ENCODE measurements at places on chromosomes 6 and 20.

DNA sequence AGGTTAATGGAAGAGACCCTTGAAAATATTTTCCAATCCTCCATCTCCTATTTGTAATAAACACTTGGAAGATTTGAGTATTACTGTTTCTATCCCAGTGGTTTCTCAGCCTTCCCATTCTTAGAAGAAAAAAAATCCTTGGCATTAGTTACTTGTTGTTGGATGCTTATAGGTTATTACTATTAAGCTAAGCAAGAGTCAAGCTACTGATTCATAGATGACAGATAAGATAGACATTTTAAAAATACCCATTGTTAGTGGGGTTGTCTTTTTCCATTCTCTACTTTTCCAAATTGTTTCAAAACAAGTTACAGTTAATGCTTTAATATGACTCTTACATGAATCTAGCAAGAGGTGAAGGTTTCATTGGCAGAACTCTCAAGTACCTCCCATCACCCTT is 158.5 kb downstream of the HIVEP2 start:
- no peak for DNase-seq

- no peak for DNase-seq
Observed at GRCh38 chr20:46220455-46221207, 87.7 kb downstream of the CDH22 start.

DNA sequence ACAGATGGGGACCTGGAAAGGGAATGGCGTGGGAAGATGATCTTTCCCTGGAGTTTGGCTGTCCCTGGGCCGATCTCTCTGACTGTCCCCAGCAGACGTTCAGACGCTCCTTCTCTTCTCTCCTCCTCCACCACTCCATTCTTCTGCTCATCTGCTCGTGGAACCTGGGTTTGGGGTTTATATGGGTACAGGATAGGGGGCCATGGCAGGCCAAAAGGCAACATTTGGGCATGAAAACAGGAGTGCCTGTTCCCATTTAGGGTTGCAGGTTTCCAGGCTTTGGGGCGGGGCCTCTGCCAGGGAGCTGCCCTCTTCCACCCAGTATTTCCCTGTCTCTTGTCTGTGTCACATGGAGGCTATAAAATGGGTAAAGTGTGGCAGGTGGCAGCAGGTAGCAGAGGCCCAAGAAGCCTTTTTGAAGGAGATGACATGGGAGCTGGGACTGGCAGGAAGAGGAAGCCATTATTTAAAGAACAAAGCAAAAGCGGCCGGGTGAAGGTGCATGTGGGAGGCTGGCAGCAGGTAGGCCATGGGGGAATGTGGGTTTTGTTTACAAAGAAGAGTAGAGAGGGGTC is 203.7 kb downstream of the BMP7 start:
- DNase-seq: no peak

- DNase-seq: no peak
Observed at GRCh38 chr6:147684906-147685305, 176.4 kb downstream of the SAMD5 start.

- DNase-seq: no peak
Observed at GRCh38 chr6:136144251-136145023, 105.7 kb downstream of the MTFR2 start.

DNA sequence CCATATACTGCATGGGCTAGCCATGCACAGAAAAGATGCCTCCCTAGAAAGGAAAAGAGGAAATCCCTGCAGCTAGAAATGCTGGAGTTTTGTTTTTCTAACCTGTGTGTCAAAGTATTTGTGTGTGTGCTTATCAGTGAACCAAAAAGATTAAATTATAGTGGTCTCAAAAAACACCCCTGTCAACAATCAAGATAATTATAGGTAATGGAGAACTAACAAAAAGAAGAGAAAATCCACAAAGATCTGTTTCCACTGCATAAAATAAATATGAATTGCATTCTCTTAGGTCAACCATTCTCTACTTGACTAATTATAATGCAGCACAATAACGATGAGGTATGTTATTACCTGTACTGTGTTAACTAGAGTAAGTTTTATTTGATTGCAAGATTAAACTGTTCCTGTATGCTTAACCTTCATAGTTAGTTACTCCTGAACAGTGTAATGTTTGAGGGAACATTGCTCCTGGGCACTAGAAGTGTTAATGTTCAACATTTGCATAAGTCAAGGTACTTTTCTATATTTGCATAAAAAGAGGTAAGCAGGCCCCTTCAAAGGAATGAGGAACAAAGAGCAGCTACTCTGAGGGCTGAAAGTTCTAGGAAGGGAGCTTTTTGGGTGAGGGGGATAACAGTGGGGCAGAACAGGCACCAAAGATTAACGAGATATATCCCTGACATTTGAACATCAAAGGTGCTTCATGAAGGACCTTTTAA is 212.1 kb downstream of the BTBD9 start:
- DNase-seq: no peak

GRCh38 chr6:31919624-31920303 is 7.8 kb upstream of the C2 start:
- no peak for DNase-seq

- no peak for DNase-seq
Observed at GRCh38 chr6:38179794-38180430, 360.4 kb downstream of the ZFAND3 start.

DNA sequence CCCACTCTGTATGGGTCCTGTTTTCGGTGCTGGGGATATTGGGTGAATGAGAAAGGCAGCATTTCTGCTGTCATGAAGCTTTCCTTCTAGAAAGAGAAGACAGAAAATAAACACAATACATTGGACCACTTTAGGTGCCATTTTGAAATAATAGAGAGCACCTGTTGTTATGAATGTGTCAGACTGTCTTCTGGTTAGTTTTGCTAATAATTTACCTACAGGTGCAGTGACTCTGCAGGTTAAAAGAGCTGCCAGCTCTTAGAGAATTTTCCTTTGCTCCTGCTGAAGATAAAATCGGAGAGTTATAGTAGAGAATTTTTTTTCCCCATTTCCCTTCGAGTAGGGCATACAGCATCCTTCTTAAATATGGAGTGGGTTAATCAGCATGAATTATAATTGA is 21.9 kb upstream of the GCLC start:
- no peak for DNase-seq

DNA sequence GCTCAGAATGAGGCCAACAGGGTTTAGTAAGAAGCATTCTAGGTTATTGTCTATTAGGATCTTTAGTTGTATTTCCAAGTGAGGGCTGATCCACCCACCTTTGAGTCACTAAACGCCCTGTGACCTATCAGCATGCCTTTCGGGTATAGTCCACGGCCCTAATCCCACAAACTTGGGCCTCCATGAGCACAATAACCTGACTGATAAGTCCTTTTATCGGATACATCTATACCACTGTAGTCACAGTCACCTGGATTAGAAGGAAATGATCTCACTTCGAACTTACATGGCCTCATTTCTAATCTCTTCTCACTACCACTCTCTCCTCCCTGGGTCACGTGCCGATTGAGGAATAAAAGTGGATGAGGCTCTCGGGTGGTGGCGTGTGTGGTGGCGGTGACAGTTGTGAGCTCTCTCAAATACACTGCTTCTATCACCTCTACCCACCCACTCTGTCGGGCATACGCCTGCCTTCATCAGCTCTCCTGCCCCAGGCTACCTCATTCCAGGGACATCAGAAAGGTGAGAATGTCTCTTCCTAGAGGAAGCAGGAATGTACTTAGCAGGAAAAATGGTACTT is 65.2 kb downstream of the TRAM2 start:
- DNase-seq: no peak

DNA sequence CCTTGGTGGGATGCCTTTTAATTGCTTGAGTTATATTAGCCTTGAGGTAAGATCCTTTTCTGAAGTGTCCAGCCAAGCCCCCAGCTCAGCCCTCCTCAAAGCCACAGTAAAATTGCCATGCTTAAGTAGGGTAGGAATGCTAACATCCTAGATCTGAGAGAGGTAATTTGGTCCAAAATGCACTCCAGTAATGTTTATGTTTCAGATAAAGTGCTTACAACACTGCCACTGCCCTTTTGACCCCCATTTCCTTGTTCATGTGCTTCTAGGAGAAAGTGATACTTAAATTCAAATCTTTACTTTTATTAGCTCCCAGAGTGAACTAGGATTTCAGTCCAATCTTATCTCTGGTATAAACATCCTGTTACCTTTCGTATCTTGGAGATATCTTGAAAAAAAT is 318.0 kb downstream of the BMP2 start:
- DNase-seq: no peak

DNA sequence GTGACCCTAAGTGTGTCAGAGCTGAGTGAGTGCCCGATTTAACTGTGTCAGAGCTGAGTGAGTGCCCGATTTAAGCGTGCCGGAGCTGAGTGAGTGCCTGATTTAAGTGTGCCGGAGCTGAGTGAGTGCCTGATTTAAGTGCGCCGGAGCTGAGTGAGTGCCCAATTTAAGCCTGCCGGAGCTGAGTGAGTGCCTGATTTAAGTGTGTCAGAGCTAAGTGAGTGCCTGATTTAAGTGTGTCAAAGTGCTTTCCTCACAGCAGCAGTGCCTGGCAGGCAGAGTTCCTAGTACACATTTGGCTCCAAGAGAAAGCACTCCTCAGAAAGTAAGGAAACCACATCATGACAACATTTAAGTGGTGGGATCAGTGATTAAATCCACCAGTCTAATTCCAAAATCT is 13.2 kb downstream of the SERAC1 start:
- DNase-seq: no peak

GRCh38 chr6:10962673-10963072 is 75.8 kb downstream of the SYCP2L start:
- DNase-seq: no peak

DNA sequence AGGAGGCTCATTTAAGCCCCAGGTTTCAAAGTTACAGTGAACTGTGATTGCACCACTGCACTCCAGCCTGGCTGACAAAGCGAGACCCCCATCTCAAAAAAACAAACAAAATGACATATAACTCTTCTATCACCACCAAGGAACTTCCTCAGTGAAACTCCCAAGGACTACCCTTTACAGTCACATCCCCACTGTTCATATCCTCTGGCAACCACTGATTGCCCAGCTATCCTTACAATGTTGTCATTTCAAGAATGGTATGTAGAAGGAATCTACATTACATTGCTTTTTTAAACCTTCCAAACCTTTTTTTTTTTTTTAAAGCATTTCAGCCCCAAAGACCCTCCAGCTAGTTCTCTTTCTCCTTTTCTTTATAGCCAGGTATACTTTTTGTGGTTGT is 123.1 kb upstream of the CARMIL1 start:
- no peak for DNase-seq

GRCh38 chr20:13486694-13487093 is 152.0 kb downstream of the TASP1 start:
- DNase-seq: no peak

DNA sequence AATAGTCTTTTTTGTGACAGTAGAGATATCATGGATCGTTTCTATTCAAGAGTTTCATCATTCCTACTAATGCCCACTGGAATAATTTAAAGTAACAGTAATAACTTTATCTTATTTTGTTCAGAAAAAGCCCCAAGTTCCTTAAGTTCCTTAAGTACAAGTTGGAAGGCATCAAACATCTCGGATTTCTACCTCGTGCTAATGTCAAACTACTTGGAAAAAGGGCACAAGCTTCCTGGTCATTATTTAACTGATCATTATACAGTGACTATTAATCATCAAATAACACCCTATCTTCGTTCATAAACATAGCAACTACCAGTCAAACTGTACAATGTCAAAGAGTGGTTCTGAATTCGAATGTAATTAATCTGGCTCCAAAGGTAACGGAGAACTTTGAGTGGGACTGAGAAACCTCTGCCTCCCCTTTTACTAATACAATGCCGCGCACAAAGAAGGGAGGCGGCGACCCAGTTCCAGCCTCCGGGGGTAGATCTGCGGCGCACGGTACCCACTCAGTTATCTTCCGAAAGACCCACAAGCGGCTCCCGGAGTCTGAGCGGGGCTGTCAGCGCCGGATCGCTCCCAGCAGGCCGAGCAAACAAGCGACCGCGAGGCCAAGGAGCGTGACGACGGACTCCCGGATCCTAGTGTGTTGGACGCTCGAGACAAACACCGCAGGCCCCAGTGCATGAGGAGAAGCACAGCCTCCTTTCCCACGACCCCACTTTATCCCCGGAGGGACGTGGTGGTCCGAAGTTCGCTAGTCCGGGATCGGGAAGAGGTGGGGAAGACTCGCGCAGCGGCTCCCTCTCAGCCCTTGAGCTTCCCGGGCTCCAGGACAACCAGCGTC is 716 bp downstream of the SHPRH start:
- peak; percentile 19 for DNase-seq

GRCh38 chr20:9978397-9979004 is 56.3 kb upstream of the ANKEF1 start:
- peak; percentile 14 for DNase-seq

GRCh38 chr20:49046087-49046900 is at the start of gene CSE1L:
Gene CSE1L (plus strand): TSS chr20:49046312. CDS start chr20:49058464, 12,152 bp downstream.
- DNase-seq: peak; percentile 90

GRCh38 chr6:3999800-4000661 is 78.9 kb downstream of the FAM217A start:
- DNase-seq: no peak

DNA sequence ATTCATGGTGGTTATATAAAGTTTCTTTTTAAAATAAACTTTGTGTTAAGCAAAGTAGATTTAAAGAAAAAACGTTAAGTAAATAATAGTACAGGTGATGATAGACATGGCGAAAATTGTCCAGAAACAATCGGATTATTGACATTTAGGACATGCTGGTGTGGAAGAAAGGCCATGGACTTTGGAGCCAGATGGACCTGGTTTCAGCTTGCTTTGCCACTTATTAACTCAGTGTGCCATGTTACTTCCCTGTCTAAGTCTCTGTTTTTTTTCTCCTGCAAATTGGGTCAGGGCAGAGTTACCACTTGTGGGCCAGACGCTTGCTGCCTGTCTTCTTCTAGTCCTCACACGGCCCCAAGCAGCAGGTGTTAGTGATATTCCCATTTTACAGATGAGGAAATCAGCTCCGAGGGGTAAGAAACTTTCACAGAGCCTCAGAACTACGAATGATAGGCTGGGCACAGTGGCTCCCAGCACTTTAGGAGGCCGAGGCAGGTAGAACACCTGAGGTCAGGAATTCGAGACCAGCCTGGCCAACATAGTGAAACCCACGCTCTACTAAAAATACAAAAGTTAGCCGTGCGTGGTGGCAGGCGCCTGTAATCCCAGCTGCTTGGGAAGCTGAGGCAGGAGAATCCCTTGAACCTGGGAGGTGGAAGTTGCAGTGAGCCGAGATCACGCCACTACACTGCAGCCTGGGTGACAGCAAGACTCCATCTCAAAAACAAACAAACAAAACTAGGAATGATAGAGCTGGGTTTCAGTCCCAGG is 12.4 kb downstream of the KIF3B start:
- DNase-seq: no peak

GRCh38 chr6:107753778-107754177 is 70.3 kb downstream of the SCML4 start:
- no peak for DNase-seq

GRCh38 chr6:167737205-167737830 is 89.4 kb upstream of the AFDN start:
- DNase-seq: no peak

GRCh38 chr20:49480236-49480635 is 2.2 kb downstream of the KCNB1 start:
- DNase-seq: no peak

DNA sequence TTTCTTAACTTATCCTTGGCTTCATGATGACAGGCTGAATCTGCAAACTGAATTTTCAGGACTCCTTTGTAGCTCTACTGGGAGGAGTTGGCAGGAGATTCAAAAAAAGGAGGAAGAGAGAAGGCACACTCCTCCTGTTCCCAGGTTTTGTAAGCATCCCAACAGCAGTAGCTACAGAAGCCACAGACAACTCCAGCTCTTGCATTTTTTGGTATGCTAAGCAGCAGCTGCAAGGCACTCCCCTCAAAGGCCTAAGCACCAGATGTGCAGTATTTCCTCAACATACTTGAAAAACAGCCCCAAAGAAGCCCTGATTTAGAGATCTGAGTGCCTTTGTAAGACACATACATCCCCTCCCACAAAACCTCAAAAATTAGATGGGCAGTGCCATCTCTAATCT is 328.6 kb upstream of the SYNCRIP start:
- DNase-seq: no peak

Data from activated gamma-delta T cell treated with anti-CD3 and anti-CD28 coated beads, Interleukin-2, amount 50 U/mL, for 16 hours (primary cell).